ENCODE measurements at places on chromosomes 4 and X.

GRCh38 chrX:19513383-19513782 lies 1.9 kb downstream of the MAP3K15 start:
- peak; percentile 74 for DNase-seq

DNA sequence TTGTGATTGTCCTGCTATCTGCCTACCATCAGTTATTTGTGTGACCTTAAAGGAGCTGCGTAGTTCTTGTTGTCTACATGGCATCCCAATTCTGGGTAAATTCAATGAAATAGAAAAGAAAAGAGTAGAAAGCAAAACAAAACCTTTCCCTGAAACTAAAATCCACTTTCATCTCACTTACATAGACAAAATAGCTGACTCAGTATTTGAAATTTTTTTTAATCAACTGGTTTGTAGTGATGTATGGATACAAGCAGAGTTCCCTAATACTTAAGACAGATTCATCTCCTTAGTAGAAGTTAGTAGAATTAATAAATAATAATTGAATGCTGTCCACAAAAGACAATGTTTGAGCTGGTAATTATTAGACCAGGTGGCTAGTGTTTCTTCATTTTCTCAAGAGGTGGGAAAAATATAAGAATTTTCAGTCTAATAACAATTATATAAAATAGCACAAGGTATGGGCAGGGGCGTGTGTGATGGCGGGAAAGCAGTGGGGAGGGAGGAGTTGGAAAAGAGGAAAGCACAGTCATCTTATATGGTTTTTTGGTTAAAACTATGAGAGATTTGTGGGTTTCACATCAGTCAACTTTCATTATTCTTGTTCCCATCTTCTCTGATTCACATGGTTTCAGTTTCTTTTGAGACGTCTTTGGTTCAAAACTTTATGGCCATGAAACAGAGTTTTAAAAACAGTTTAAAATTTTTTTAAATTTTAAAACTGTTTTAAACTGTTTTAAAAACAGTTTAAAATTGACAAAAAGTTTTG lies 275.2 kb downstream of the SPRY1 start:
- no peak for DNase-seq

GRCh38 chr4:102754044-102754443 lies 6.7 kb downstream of the MANBA start:
- no peak for DNase-seq

GRCh38 chr4:101022151-101023024 lies 324.9 kb downstream of the PPP3CA start:
- DNase-seq = no peak

GRCh38 chr4:155571184-155571944 lies 95.3 kb upstream of the GUCY1A1 start:
- peak; percentile 62 for DNase-seq

DNA sequence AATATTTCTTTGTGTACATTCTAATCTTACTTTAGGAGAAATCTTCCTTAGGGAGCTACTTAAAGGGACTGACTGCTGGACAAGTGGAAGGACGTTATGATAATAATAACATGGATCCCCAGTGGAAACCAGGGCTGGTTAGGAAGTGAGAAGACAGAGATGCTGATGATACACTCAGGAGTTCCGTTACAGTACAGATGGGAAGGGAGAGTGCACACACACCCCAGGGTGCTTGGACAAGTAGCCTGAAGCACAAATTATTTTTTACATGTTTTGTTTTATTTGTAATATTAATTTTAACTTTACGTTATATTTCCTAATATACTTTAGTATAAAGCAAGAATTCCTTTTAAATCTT lies 84.1 kb downstream of the BMPR1B start:
- no peak for DNase-seq

GRCh38 chr4:55098456-55099204 lies 26.8 kb downstream of the KDR start:
- DNase-seq = no peak

DNA sequence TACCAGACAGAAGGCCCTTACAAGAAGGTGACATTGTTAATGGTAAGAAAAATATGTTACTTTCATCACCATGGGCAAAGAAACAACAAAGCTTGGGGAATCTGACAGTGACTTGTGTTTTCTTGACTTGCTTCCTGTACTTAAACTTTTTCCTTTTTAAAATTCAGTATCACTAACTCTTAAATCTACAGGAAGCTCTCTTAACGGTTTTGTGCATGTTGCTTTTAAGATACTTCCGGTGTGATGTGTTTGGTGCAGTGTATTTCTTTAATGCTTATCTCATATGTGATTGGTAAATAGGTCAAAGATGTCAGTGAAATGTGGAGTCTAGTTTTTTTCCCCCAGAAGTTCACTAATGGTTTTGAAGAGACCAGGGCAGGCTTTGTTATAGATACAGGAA lies 45.2 kb downstream of the ADH5 start:
- DNase-seq = no peak

GRCh38 chrX:56231537-56232090 lies 542 bp upstream of the KLF8 start:
- no peak for DNase-seq

DNA sequence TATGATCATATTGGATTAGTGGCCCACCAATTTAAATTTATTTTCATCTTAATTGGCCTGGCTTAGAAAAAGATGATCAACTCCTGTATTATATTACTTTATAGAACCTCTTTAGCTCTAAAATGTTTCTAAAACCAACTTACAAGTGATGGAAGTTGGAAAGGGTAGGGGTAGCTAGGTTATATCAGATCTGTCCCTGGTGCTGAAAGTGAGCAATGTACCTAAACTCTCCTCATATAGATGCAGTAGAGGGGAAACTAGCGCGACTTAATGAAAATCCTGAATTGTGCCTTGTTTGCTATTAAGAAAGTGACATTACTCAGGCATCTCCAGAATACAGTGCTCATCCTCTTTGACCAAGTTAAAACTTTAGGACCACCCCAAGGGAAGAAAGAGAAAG lies 7.5 kb upstream of the PTCHD1 start:
- DNase-seq = no peak

GRCh38 chr4:181168011-181168805 lies 1075.0 kb upstream of the TENM3 start:
- DNase-seq = no peak
